Left lung (tissue), 14 donors: ENCODE measurements at places on chromosomes 7 and 10. TPM values are rescaled to one million over a fixed set of nuclear protein-coding genes. Genes with fewer than 3 reads are reported as not detected.
A peak's percentile ranks its signal among the peaks of the same experiment; 100 is the strongest.

- DNase-seq, result no peak
Measured at GRCh38 chr7:31125171-31125570, 73.1 kb downstream of the ADCYAP1R1 start.

GRCh38 chr10:3538291-3538655, 246.7 kb downstream of the KLF6 start:
- DNase-seq, result no peak

- DNase-seq, result no peak
Measured at GRCh38 chr10:13724484-13724883, 137.7 kb downstream of the PRPF18 start.

GRCh38 chr10:22365644-22366434, 20.5 kb downstream of the SPAG6 start:
- no peak for DNase-seq

- DNase-seq, result no peak
Measured at GRCh38 chr7:41695661-41696322, 7.1 kb downstream of the INHBA start.

DNA sequence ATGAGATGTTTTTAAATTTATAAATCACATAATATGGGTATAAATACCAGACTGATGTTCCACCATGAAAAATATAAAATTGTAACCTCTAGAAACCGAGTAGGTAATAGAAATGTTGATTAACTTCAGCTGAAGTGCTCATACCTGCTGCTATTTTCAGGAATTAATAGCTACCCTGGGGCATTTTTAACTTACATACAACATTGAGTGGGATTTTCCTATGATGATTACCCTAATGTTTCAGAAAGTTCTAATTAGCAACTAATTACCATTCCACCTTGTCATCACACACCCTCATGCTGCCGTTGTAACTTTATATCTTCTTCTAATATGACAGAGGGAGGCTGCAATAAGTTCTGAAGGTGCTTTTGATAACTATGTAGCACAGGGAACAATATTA, 53.5 kb upstream of the ARHGAP12 start:
- no peak for DNase-seq

- DNase-seq, result no peak
Measured at GRCh38 chr10:17838080-17838648, 29.0 kb downstream of the MRC1 start.

GRCh38 chr7:134004829-134005505, 122.2 kb upstream of the LRGUK start:
- no peak for DNase-seq

DNA sequence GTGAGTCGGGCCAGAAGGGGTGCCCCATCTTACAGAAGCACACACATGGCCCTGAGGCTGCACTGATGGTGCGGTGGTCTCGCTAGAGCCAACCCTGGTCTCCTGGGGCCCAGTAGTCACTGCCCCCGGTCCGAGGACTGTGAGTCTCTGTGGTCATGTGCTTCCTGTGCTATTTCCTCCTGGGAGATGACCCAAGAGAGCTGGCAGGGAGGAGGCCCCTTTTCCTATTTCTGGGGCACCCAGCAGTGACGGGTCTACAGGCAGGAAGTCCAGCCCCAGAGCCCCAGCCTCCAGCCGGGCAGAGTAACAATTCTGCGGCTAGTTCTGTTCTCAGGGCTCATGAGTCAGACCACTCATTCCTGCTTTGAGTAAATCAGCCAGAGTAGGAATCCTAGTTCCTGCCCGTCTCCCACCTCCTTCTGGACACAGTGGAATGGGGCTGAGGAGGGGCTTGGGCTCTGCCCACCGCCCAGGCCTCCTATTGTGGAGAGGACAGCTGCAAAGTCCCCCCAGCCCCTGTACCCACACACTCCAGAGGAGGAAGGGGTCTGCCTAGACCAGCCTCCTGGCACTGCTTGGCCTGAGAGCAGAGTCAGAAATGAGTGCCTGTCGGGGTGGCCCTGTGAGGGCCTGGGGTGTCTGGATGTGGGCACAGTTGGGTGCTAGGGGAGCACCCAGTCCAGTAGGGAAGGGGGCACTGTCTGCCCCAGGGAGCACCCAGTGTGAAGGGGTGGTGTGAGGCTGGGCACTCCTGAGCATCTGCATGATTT, 80.5 kb upstream of the PPIF start:
- DNase-seq, result peak; percentile 88

GRCh38 chr7:105690325-105690945, 109.1 kb upstream of the EFCAB10 start:
- DNase-seq, result no peak

RAB19 gene
- polyA plus RNA-seq, result 1.2 TPM

DNA sequence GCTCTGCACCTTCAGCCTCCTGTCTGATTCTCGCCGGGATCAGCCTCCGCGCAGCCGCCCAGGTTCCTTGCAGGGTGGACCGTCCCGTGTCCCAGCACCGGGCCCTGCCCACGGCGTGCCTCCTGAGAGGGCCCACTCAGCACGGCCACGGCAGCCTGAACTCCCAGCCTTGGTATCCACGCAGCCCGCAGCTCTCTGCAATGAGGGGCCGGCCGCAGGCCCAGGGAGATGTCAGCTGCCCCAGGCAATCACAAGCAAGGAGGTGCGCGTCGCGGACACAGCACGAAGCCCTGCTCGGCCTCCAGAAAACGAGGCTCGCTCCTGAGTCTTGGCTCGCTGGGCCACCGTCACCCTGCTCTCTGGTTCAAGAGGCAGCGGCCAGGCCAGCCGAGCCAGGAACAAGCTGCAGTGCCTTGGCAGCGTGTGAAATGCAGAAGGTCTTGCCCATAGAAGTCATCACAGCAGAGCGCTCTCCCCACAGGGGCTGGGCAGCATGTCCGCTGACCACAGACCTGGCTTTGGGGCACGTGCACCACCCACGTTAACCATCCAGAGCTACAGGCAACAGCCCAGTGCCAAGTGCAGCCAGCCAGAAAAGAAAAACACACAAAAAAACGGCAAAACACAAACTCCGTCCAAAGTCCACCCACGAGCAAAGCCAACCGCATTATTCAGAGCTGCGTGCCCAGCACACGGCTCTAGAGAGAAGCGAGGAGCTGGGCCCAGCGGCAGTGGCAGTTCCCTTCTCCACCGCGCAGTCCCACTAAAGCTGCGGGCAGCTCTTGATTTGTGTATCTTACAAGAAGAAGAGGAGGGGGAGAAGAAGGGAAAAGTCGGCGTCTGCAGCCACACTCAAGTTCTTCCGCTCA, 13.9 kb downstream of the GPER1 start:
- no peak for DNase-seq

DNA sequence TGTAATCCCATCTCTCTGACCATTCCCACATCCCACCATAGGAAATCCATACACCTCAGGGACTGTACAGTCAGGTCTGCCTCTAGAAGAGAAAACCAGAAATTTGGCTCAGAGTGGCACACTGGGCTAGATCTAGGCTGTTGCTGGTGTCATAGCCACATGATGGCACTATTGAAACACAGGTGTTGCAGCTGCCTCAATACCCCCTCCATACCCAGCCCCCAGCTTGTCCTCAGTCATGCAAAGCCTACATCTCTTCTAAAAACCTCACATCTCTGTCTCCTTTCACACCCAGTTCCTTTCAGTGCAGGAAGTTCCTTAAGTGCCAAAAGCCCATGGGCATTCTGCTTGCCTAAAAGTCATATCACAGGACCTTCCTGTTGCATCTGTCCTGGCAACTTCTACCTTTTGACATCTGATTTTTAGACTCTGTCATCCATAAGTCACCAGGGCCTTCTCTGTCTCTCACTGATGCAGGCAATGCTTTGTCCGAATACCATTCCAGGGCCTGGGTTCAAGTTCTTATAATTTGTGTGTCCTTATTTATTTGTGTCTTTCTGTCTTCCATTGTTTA, 27.0 kb upstream of the HIBADH start:
- no peak for DNase-seq
